ENCODE measurements at places on chromosomes 5 and 9.
A peak's percentile ranks its signal among the peaks of the same experiment; 100 is the strongest.

DNA sequence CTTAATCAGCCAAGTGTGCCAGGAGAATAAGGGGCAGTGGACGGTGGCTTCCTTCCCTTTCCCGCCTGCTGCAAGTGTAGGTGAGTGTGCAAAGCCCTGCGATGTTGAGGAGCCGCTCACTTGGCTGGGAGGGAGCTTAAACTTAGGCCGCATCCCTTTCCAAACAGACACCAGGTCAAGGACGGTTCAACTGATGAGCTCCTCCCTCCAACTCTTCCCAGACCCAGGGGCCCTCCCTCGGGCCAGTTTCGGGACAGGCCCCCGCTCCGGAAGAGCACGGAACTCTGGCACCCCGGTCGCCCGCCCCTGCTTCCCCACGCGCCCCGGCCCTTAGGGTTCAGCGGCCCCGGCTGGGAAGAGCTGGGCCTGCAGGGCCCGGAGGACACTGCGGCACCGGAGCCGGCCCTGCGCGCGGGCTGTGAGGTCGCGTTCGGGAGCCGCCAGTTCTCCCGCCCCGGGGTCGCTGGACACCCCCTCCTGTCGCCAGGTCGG, 481 bp downstream of the MRPL36 start:
- peak; percentile 23 for DNase-seq

- peak; percentile 68 for DNase-seq
Observed at GRCh38 chr5:69492391-69492922, at the start of gene OCLN. Gene OCLN (plus strand): TSS chr5:69492790. CDS start chr5:69504245, 11,455 bp downstream.

DNA sequence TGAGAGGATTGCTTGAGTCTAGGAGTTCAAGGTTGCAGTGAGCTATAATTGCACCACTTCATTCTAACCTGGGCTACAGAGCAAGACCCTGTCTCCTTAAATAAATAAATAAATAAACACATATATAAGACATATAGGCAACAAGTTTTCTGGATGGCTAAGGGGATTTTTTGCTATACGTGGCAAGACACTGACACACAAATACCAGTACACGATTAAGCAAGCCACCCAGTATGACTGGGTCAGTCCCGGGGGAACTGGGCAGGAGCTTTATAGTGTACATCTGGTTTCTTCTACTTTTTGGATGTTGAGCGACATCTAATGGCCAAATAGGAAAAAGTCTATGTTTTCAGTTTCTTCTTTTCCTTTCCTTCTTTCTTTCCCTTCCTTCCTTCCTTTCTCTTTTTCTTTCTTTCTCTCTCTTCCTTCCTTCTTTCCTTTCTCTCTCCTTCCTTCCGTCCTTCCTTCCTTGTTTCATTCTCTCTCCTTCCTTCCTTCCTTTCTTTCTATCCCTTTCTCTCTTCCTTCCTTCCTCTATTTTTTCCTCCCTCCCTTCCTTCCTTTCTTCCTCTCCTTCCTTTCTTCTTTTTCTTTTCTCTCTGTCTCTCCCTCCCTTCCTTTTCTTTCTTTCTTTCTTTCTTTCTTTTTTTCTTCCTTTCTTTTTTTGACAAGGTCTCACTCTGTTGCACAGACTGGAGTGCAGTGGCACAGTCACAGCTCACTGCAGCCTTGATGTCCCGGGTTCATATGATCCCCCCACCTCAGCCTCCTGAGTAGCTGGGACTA, 47.0 kb upstream of the PLIN2 start:
- peak; percentile 46 for DNase-seq

DNA sequence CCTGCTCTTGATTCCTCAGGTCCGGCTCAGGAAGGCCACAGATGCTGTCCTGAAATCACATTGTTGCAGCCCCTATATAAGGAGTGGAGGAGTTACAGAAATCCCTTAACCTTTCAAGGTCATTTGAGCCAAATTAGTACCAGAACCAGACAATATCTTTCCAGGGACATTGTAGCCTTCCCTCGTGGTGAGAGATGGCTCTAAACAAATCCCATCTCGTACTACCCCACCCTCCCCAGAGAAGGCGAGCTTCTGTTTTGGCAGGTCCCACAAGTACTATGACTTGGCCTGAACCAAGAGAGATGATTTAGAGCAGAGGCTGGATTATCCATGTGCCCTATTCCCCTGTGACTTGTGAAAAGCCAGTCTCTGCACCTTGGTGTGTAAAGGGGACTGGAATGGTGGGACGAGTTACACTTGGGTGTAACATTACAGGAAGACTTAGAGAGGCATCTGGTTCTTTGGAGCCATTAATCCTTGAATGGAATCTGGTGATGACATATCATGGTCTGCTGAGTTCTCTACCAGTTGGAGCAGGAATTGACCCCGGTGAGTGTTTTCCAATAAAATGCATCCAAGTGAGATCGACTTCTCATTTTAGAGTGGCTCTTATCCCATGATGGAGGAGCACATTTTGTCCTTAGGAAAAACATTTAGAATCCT, at the start of gene FAM240B:
TSS of gene FAM240B (minus strand) at position 51 of the 663 bp plus-strand sequence. CDS start 16,134 bp downstream, outside the sequence.
- DNase-seq, result no peak
